ENCODE measurements at places on chromosomes 1 and 21.
A peak's percentile ranks its signal among the peaks of the same experiment; 100 is the strongest.

GRCh38 chr1:206050655-206051235, 2.2 kb upstream of the RHEX start:
- DNase-seq, result no peak

- no peak for DNase-seq
Measured at GRCh38 chr1:32071758-32072621, 749 bp upstream of the TMEM39B start.

GRCh38 chr1:226634166-226634588, 85.6 kb downstream of the STUM start:
- peak; percentile 77 for DNase-seq

DNA sequence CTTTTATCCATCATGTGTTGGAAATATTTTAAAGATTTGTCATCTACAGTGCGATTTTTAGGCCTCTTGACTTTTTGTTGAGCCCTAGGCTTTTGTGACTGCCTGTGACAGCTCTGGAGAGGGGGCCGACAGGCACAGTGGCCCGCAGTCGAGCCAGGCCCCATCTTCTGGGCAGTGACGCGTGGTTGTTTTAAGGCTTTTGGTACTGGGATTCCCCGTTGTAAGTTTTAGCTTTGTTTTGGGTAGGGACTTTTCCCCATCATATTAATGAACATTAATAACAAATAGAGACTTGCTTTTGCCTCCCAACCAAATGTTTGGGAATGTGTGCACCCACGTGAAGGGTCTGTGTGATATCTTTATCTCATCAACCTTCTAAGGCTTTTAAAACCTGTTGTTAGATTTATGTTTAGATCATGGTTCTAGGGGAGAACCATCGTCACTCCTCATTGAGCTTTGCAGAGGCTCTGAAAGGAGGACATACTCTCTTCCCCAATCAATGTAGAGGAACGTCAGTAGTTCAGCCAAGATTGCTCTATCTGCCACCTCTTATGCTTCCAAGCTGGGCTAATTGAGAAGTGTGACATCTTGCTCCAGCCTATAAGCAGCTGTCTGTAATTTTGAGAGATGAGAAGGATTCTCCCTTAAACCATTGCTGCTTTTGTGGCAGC, 34.6 kb downstream of the MAPKAPK2 start:
- DNase-seq, result no peak

DNA sequence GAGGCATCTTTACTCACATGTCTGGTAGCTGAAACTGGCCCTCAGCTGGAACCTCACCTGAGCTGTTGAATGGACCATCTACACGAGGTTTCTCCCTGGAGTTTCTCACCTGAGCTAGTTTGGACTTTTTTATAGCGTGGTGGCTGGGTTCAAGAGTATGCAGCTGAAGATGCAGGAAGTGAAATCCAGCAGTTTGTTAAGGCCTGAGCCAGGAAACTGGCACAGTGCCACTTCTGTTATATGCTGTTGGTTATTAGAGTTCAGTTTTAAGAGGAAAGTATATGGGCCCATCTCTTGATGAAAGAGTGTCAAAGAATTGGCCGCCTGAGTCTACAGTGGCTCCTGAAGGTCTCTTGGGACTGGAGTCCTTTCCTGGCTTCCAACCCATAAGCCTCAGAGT, 35.6 kb downstream of the STUM start:
- no peak for DNase-seq

DNA sequence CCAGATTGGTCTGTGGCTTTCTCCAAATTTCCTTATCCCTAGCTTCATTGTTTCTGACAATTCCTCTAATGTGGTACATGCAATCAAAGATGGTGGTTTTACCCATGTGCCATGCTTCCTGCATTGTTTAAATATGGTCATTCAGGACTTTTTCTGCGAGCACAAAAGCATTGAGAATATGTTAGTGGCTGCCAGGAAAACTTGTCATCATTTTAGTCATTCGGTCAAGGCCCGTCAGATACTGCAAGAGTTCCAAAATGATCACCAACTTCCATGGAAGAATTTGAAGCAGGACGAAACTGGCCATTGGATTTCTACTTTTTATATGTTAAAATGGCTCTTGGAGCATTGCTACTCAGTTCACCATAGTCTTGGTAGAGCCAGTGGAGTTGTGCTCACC, 3.7 kb downstream of the ZBED6 start:
- DNase-seq, result no peak

DNA sequence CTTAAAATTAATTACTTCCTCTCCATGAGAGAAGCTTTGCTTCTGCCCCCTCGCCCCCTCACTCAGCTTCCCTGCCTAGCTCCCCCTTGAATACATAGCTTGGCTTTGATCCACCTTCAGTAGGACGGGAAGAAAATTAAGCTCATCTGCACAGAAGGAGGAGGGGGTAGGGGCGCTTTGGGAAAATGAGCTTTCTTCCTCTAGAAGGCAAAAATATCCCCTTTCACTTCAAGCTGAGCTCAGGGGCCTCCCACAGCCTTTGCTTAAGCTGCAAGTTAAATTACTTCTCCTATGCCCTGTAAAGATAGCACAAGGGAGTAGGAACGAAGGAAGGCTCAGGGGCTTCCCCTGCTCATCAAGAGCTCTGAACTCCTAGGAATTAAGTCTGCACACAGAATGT, 65.2 kb upstream of the GOLT1A start:
- DNase-seq, result no peak

Data from activated CD4-positive, CD25-positive, alpha-beta regulatory T cell (primary cell).